ENCODE measurements at places on chromosomes 7 and 10.
A peak's percentile ranks its signal among the peaks of the same experiment; 100 is the strongest.

- DNase-seq: no peak
Measured at GRCh38 chr10:108877095-108877561, 1046.2 kb downstream of the XPNPEP1 start.

GRCh38 chr7:154914308-154914995 is 88.5 kb downstream of the PAXIP1 start:
- DNase-seq: no peak

GRCh38 chr10:129552119-129552518 is 85.1 kb downstream of the MGMT start:
- DNase-seq: no peak

DNA sequence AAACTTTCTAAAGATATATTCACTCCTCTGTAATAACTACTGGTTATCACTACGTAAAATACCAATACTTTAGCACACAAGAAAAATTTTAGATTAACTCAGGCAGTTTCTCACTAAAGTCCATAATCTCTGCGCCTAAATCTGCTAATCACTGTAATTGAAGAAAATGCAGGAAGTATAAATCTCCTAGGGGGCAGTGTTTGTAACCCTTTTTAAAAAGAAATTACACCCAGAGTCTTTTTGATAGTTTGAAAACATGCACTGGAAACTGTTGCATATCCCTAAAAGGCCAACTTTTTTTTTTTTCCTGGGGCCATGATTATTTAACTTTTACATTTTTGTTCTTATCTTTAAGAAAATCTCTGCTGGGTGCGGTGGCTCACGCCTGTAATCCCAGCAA is 209.6 kb downstream of the KIAA1217 start:
- no peak for DNase-seq

DNA sequence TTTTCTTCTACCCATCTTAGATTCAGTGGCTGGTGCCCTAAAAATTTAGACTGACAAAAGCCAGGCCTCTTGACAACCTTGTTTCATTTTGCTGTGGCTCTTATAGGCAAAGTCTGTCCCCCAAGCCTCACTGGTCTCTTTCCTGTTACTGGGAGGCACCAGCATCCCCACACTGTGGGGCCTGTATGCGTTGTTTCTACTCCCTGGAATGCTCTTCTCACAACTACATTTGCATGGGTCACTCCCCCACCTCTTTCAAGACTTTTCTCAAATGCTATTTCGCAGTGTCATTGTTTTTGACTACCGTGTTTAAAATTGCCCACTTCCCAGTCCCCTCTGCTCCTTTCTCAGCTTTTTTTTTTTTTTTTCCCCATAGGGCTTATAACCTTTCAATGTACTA is 108.7 kb upstream of the DGKB start:
- no peak for DNase-seq

- DNase-seq: peak; percentile 53
Measured at GRCh38 chr10:72088889-72089575, 681 bp upstream of the SPOCK2 start.

GRCh38 chr7:80591654-80592053 is 46.8 kb upstream of the CD36 start:
- DNase-seq: no peak

GRCh38 chr7:120064565-120064964 is 208.4 kb upstream of the KCND2 start:
- DNase-seq: no peak

- peak; percentile 46 for DNase-seq
Measured at GRCh38 chr10:69407621-69408301, 9.0 kb downstream of the TACR2 start.

GRCh38 chr7:45704683-45705016 is 130.5 kb downstream of the ADCY1 start:
- DNase-seq: no peak

DNA sequence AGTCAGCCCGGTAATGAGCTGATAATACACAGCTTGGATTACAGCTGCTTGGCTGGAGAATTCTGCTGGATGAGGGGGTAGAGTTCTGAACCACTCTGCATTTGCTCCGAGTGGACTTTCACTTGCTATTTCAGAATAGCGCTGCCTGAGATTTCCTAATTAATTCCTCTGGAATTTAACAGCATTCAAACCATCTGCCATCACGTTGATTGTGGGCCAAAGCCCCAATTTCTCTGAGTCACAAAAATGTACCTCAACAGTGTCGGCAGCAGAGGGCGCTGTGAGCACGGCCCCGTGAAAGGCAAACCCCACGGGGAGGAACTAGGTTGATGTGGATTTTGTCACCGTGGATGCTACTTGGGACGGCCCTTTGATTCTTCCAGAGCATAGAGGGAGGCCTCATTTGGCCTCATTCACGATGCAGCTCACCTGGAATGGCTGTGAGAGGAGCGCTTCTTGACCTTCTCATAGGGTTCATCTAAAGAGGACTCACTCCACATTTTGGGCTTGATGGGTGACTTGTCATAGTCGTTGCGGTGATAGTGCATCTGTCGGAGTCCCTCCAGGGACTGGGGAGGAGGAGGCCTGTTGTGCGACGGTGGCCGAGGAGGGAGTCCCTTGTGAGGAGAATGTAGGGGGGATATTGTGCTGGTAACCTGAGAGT is 73.3 kb downstream of the PRPF18 start:
- DNase-seq: peak; percentile 58

DNA sequence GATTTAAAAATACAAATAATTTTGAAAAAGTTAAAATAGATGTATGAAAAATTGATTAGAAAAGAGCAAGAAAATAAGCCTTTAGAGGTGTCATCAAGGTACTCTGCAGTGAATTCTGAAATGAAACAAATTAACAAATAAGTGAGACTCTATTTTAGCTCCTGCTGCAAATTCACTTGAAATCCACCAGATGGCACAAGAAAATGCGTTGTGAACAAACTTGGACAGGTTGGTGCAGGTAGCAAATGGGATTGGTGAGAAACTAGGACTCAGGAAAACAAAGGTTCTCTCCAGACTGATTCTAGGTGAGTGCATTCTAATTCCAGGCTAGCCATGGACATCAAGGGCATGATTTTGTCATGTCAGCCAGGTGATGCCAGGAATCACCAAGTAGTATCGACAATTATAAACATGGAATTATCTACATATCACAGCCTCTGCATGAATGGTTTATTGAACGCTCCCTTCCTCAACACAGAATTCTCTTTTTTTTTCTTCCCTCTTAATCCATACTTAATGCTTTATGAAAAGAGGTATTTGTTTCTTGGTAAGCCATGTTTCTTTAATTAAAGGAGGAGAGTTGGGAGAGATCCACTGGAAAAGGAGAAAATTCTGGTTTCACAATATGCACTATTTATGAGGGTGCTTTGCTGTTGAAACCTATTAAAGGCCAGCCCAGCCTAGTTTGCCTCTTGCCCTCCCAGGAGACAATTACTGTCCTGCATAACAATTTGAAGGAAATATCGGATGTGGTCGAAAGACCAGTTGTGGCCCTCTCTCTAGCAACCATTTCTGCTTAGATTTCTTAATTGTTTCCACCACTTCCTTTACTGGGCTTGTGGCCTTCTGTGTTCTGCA is 118.1 kb downstream of the ZNF365 start:
- peak; percentile 23 for DNase-seq

- DNase-seq: no peak
Measured at GRCh38 chr10:61398366-61399129, 54.6 kb downstream of the TMEM26 start.

- no peak for DNase-seq
Measured at GRCh38 chr10:71291528-71291900, 27.5 kb upstream of the SLC29A3 start.

GRCh38 chr7:74399006-74399405 is 54.7 kb upstream of the GTF2IRD1 start:
- no peak for DNase-seq

- no peak for DNase-seq
Measured at GRCh38 chr7:33836797-33837355, 68.5 kb upstream of the BMPER start.
